Hematopoietic multipotent progenitor cell treated with erythropoietin and hydrocortisone succinate and interleukin-3 and kit ligand, for 15 days (in vitro differentiated cells): ENCODE measurements at places on chromosomes 1 and 21.
A peak's percentile ranks its signal among the peaks of the same experiment; 100 is the strongest.

DNA sequence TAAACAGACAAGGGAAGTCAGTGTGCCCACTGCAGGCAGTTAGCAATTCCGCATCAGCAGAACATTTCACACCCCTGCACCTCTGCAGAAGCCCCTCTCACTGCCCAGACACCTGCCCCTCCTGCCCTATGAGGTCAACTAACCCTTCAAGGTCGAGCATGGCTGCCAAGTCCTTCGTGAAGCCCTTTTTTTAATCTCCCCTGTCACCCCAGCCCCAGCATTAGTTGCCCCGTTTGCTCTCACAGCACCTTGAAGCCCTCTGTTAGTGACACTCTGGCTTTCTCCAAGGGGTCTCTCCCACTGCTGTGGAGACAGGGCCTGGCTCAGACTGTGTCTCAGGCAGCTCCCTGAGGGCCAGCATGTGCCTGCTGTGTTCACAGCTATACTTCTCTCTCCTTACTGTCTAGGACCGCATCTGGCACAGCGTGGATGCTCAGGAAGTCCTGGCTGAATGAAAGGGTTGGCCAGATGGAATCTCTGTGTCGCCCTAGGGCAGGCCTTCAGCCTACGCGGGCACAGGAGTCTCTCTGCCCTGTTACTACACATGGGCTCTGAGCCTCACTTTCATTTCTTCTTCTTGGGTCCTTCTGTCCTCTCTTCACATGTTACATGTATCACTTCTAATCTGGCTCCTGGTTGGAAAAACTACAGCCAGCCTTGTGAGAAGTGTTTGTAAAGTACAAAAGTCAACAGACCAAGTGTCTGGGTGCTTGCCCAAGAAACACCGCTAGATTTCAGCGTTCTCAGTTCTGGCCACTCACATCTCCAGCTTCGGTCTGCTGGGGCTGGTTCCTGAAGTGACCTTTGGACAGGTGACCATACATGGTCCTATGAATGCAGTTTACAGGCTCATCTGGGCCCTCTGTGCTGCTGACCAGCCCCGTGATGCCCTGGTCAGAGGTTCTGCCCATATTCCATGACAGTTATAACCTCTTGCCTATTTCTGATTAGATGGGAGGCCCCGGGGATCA, 19.7 kb downstream of the SLC2A1 start:
- no peak for DNase-seq

GRCh38 chr21:25515484-25516405, 91.5 kb downstream of the MRPL39 start:
- no peak for DNase-seq

GRCh38 chr1:24111996-24112779, at the start of gene MYOM3:
MYOM3 (minus strand) TSS chr1:24112135; CDS start chr1:24108636, 3,499 bp downstream.
- DNase-seq: peak; percentile 6

DNA sequence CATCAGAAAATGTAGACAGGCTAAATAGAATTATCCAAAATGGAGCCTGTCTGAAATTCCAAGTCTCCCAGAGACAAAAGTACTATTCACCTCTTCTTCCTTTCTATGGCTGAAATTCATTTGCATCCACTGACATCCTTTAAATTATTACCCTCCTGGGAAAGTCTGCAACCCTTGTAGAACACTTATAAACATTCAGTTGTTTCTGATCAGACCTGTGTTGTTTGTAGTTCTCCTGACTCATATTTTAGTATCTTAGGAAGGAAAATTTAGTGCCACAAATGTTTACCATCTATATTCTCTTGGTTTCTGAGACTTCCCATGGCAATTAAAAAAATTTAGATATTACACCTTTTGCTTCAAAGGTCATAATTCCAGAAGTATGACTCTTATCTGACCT, 69.6 kb upstream of the C1orf105 start:
- no peak for DNase-seq

- no peak for DNase-seq
Measured at GRCh38 chr1:193472838-193473398, 286.5 kb upstream of the B3GALT2 start.

- DNase-seq: no peak
Measured at GRCh38 chr1:78673120-78673519, 23.5 kb downstream of the IFI44 start.

- DNase-seq: no peak
Measured at GRCh38 chr1:224534731-224535130, 81.4 kb upstream of the CNIH3 start.
